ENCODE measurements at places on chromosomes 5 and 9.

GRCh38 chr5:14145435-14146334 is 2.5 kb downstream of the TRIO start:
- no peak for DNase-seq

GRCh38 chr9:21708856-21709255 is 93.6 kb upstream of the MTAP start:
- no peak for DNase-seq

DNA sequence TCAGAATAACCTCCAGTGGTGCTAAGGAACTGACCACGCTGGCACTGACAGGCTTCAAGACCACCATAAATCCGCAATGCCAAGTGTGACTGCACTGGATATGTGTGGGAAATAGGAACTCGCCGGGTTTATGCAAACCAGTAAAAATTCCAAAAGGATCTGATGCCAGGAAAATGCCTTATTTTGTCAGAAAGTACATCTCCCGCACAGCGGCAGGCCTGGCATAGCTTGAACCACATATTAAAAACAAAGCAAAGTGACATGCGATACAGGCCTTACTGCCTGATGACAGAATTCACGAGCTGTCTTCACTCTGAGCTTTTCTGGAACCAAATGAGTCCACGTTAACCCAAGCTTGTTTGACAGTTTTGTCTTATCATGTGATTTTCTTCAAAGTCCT is 139.6 kb downstream of the GLIS3 start:
- no peak for DNase-seq

DNA sequence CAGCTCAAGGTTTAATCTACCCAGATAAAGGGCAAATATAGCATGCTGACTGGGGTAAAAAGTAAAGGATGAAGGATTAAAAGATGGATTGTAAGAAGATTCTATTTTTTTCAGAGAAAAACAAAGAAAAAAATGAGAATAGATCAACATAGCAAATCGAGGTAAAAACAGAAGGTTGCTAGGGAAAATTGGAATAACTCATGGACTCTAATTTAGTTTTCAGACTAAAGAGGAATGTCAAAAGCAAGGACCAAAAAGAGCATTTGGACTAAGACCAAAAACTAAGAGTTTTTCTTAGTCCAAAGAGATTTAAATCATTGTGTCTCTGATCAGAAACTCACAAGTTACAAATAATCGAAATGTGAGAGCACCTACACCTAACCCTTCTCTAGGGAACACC is 250.7 kb upstream of the PTPRD start:
- DNase-seq = no peak

DNA sequence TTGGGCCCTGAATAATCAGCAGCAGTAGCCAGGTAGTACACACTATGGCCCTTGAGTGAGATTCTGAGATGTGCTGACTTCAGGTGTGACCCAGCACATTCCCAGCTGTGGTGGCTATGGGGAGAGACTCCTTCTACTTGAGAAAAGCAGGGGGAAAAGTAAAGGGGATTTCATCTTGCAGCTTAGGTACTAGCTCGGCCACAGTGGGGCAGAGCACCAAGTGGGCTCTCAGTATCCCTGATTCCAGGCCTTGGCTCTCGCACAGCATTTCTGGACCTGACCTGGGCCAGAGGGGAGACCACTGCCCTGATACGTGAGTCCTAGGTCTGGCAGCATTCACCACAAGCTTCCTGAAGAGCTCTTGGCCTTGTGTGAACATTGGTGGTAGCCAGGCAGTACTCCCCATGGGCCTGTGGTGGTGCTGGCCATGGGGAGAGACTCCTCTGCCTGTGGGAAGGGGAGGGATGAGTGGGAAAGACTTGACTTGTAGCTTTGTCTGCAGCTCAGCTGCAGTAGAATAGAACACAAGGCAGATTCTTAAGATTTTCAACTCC is 27.6 kb downstream of the PTGS1 start:
- no peak for DNase-seq

DNA sequence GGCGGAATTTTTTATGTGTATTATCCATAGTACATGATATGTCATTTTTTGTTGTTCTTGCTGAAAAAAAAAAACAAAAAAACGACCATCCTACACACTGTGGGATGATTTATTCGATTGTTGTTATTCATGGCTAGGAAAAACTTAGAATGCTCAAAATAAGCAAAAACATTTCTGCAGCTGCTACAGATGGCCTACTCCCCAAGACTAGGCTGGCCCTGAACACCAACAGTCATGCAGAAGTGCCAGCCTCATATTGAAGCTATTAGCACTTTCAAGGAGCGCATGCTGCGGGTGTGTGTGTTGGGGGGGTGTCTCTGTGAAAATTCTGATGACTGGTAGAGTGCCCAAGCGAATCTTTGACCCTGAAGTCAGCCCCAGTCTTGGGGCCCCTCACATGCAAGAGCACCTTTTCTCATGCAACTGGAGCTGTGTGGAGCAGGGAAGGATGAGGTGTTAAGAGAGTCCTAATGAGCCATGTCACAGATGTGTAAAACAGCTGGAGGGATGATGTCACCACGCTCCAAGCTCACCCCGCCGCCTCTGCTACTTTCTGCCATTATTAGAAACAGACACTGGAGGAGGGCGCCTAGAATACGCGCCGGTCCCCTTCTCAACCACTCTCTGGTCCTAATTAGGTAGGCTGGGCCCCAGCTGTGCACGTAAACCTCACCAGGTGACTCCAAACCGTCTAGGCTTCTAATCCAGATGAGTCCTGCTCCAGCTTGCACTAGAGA is 61.0 kb upstream of the SMIM23 start:
- DNase-seq = no peak

GRCh38 chr9:115350548-115350947 is 232.6 kb upstream of the TNC start:
- DNase-seq = no peak

DNA sequence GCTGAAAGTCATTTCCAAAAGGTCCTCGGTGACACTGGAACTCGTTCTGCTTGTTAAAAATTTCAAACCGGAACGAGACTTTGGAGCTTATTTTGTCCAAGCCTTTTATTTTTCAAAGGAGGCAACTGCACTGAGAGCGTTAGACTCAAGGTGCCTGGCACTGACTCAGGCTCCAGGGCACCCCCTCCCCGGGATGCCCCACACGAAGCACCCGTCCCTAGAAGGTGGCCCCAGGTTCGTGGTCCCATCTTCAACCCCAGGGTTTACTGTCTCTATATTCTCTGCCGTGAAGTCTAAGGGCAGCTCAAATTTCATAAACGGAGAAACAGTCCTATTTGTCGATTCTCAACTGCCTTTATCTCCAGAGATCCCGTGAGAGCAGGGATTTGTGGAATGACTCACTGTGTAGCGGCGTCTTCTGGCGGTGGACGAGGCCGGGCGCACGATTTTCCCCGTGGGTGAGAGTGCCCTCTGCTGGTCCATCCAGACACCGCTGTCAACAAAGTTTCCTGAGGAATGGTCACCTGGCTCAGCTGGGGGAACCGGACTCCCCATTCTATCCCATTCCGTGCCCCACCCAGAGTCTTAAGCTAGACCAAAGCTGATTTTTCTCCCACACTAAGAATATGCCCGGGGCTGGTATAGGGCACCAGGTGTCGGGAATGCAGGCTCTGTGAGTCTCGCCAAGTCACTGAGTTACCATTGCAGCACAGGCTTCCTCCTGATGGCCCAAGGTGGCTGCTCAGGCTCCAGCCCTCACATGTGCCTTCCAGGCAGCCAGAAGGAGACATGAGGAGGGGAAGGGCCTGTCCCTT is 27.1 kb upstream of the SLC6A19 start:
- no peak for DNase-seq

DNA sequence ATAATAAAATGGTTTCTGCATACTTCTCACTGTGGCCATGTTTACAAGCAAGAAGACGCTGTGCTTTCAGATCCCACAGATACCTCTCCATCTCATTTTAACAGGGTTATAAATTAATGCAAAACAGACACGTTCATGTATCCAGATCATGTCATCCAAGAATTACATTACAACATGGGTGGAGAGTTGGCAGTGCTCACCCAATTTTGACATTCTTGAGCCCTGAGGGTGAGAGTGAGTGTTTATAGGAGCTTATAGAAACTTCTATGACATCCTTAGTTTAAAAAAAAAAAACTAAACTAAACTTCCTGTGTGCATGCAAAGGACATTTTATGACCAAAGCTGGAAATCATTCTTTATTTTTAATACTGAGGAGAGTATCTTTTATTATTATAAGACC is 9.1 kb downstream of the PRKACG start:
- DNase-seq = no peak

GRCh38 chr9:99783799-99784198 is 37.9 kb upstream of the NR4A3 start:
- no peak for DNase-seq

DNA sequence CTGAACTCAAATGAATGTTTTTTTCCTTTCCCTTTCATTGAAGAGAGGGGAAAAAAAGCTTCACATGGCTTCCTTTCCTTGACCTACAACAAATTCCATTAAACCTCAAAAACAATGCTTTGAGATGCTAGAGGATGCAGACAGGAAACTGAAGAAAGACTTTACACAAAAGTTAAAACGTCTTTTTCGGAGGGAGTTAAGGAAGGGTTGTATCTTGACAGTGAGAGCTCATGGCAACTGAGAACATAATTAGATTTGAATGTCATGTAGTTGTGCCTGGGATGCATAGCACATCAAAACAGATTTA is 66.4 kb downstream of the EBF1 start:
- DNase-seq = no peak

DNA sequence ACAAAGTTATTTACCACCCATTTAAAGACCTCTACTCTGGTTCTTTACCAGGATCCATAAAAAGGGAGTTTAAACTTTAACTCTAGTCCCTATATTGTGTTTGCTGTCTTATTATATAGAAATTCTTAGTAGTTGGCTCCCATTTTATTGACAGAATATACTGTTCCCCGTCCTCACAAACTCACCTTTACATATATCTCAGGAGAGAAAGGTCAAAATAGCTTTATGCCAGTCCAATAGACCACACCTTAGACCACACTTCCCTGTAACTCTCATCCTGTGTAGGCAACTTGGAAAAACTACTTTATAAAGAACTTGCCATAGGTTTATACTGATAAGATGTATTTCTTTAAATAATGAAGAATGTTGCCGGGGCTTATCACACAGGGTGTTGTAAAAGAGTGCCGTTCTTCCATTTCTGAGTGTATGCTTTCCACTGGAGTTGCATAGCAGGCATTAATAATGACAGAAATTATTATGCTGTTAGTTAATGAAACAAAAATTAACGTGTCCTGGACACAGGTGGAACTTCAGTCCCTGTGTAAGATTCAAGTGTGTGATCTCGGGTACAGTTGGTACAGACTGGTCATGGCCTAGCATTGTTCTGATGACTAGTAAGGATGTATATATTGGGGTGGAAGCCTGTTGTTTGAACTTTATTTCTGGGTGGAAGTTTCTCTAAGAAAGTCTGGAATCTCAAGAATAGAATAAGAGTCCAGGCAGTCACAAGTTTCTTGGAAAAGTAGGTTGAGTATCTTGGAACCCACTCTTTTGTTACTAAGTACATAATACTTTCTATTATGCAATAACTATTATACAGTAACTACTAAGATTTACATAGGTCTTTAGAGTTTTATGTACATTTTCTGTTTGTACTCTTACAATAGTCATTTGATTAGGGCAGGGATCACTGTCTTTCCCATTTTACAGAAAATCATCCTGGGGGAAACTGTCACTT is 33.0 kb upstream of the SPINK14 start:
- DNase-seq = no peak

- DNase-seq = no peak
Observed at GRCh38 chr5:52491818-52492217, 295.9 kb upstream of the ITGA1 start.

GRCh38 chr5:116557669-116558271 is 16.9 kb downstream of the SEMA6A start:
- no peak for DNase-seq

DNA sequence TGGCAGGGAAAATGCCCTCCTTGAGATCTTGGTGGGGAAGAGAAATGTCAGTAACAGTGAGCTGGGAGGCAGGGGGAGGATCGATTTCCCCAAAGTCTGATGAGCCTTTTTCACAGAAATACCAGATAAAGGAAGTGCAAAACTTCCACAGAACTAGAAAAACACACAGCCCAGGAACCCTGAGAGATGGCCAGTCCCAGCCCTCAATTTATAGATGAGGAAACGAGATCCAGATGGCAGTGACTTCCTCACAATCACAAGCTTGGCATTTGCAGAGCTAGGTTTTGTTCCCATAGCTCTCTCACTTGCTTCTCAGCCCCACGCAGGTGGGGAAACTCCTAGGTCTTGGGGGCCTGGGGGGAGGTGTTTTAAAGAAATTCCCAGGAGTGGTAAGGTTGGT is 3.8 kb upstream of the GGTA1 start:
- DNase-seq = no peak

- no peak for DNase-seq
Observed at GRCh38 chr9:134680393-134681060, 38.9 kb downstream of the COL5A1 start.

- DNase-seq = no peak
Observed at GRCh38 chr5:140631831-140632365, 1.1 kb downstream of the CD14 start.

GRCh38 chr5:150209099-150209635 is 19.3 kb downstream of the SLC6A7 start:
- no peak for DNase-seq

DNA sequence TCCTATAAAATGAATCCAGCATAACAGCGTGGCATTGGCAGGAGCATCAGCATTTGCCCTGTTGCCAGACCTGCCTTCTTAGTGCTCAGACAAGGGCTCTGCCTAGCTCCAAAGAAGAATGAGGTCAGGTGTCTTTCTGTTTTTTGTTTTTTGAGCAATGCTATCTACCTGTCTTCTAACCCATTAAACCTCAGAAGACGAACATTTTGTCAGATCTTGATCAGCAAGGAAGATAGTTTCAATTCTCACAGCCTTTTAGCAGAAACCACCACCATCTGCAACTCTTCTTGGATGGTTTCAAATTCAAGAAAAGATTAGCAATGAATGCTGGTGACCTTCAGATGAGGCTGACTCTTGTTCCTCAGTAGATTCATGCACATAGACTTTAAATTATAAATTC is 103.5 kb upstream of the IQGAP2 start:
- no peak for DNase-seq

DNA sequence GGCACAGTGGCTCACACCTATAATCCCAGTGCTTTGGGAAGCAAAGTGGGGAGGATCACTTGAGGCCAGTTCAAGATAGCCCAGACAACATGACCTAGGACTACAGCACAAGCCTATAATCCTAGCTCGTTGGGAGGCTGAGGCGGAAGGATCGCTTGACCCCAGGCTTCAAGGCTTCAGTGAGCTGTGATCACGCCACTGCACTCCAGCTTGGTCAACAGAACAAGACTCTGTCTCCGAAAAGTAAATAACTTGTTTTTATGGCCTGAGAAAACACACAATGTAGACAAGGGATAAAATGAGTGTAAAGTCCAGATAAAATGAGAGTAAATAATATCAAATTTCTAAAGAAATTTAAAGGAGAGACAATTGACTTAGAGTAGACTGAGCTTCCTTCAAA is 26.3 kb downstream of the SHLD3 start:
- no peak for DNase-seq

All from T follicular helper cell (primary cell).